ENCODE measurements at places on chromosomes 5 and 9.

DNA sequence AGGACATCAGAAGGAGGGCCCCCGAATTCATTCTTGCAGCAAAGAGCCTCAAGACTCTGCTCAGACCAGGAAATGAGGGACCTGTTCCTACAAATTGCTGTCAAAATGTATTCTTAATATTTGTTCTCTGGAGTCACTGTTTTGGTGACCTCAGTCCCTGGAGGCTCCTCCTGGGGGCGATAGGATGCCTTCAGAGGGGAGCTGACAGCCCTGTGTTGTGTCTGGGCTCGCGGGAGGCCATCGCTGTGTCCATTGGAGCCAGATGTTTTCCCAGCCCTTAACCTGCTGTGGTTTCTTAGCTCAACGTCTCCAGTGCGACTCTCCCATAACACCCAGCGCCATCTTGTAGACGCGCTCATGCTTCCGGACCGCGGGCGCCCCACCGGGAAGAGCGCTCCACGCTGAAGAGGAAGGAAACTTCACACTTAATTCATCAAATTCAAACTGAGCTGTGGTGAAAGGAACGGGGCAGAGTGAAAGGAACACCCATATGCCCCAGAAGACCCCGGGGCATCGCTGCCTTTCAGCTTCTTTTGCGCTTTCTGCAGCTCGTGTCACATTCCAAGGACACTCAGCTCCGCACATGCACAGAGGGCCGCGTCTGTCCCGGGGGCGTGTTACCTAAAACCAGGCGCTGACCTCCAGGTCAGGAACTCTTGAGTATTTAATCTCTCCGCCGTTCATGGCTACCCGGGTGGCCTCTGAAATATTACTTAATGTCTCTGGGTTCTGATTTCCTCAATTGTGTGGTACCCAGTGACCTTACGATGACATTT, 112.3 kb upstream of the GDNF start:
- no peak for DNase-seq

DNA sequence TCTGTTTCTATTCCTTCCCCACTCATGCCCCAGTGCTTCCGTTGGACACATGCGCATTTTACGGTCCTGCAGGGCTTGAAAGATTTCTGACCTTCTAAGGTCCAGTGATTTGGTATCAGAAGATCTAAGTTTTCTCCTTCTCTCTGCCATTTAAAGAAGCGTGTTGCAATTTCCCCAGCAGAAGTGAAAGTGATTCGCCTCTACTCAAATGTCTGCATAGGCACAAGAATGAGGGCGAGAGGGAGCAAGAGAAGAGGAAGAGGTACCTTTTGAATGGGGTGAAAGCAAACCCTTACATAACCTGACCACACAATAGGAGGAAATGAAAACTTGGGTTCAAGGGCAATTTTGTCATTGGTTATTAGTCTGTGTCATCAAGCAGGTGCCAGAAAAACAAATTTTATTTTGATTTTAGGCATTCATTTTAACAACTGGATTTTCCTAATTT, 31.7 kb upstream of the NR3C1 start:
- no peak for DNase-seq

DNA sequence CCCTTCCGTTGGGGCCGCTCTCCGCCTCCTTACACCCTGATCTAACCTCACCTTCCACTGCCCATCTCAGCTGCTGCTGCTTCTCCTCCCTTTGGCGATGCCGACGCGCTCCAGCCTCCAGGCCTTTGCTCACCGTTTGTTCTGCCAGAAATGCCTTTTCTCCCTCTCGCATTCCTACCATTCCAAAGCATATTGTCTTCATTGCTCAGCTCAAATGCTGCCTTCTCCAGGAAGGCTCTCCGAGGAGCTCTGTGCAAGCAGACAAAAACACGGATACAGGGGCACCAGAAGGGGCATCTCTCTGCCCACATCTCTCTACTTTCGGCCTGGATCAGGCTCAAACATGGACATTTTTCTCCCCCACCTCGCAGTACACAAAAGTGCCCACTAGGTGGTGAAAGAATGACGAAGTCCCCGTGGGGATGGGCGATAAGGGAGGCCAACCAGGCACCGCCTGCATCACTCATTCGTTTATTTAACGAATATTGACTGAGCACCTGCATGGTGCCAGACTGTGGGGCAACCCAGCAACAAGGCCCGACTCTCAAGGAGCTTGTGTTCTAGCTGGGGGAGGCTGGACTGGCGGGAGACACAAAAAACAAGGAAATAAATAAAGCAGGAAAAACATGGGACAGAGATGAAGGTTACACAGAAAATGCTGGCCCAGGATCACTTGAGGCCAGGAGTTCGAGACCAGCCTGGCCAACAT, 7.3 kb upstream of the GRHPR start:
- DNase-seq: peak; percentile 56

- DNase-seq: no peak
Measured at GRCh38 chr5:131821221-131821620, 24.4 kb upstream of the FNIP1 start.

DNA sequence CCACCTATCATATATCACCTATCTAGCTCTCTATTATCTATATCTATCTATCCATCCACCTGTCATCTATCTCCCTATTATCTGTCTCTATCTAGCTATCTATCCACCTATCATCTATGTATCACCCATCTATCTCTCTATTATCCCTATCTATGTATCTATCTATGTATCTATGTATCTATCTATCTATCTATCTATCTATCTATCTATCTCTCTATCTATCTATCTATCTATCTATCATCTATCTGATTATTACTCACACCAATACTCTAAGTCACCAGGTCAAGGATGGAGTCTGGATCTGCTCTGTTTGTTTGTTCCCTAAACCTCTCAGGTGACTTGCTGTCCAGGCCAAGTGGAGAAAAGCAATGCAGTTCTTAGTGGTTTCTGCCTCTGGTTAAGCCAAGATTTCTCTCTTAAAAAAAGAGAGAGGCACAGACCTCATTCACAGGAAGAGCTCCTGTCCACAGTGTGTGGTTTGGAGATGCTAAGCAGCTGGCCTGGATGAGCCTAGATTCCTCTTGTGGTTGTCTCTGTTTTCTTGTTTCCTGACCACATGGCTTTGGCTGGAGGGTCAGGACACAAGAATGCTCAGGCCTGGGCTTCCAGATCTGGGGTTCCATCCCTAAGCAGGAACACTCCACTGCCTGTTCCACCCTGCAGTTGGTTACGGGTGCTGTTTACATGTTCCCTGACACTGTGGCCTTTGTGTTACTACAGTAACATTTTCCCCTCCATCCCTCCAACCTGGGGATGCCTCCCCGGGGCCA, 133.4 kb downstream of the PHF2 start:
- DNase-seq: no peak

DNA sequence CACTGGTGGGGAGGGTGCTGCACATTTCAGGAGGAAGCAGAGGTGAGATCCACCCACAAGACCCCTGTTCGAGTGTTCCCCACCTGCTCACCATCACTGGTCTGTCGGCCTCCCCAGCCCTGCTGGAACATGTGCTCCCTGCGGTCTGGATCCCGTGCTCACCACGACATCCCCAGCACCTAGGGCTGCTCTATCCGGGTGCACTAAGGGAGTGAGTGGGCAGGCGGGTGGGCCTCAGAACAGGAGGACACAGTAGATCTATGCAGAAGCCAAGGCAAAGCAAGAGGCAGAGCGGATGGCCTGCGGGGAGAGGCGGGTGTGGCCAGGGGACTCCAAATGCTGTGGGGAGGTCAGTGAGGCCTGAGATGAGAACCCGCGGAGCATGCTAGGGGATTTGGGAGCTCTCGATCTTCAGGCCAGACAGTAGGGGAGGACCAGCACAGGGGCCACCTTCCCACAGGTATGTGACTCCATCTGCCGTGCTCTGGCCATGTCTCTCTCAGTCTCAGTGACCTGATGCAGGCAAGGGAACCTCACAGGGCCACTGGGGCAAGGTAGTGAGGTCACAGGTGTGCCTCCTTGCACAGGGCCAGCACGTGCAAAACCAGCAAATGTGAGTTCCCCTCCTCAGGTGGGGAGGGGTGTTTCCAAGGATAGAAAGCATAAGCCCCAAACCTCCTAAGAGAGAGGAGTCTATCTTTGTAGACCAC, 134.2 kb downstream of the ZNF354C start:
- no peak for DNase-seq

- no peak for DNase-seq
Measured at GRCh38 chr5:126263591-126264184, 159.5 kb upstream of the GRAMD2B start.

- no peak for DNase-seq
Measured at GRCh38 chr9:87479801-87480201, 17.9 kb upstream of the DAPK1 start.

DNA sequence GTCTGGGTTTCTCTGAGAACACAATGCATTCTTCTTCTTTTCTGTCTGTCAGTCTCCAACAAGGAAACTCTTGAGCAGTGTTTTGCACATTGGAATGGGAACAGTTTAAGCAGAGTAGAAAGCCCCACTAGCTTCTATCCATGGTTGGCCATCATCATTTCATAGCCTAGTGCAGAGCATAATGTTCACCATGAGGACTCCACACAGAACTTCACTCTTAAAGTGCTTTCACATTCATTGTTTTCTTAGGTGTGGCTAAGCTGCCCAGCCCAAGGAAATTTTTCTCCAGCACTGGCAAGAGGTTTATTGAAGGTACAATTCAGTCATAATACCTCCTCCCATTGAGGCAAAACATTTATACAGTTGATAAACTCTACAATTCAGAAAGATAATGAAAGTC, 503.0 kb upstream of the CD180 start:
- no peak for DNase-seq

DNA sequence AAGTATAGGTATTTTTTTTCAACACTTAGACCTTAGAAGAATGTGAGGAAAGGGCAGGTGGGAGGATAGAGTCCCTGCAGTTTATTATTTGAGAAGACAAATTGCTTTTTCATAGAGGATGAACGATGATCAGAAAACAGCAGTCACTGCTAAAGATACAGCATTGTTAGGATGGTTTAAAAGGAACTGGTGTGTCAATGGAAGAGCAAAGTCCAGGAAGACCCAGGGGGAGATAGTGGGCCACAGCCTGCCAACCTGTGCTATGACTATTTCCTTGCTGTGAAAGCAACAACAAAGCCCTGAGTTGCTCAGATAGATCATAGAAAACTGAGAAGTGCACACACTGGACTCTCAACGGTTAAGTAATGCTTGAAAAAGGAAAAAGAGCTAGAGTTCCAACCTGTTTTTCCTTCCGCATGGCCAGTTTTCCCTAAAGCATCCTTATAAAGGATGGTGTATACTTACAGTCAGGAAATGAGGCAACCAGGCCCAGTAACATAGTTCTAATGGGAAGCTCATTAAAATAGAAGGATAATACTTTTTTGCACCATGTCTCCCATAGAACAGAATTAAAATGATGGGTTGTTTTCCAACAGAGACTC, 153.8 kb downstream of the CEMIP2 start:
- no peak for DNase-seq

GRCh38 chr9:129270205-129270604, 92.1 kb upstream of the IER5L start:
- DNase-seq: no peak

DNA sequence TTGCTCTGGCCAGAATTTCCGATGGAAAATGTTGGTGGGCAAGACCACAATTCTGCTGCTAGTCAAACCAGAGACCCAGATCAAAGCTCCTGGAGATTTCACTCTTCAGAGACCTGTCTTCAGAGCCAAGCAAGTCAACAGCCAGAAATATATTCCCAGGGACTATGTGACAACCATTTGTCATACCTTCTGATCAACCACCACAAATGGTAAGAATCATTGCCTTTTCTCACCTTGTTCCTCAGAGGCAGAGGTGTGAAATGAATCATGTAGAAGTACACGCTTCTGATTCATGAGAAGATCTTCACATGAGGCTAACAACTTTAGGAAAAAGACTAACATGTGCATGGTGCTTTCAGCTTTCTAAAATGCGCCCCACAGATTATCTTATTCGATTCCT, 53.5 kb downstream of the SUSD1 start:
- DNase-seq: no peak

- DNase-seq: no peak
Measured at GRCh38 chr9:100700689-100701318, 122.9 kb downstream of the CAVIN4 start.

DNA sequence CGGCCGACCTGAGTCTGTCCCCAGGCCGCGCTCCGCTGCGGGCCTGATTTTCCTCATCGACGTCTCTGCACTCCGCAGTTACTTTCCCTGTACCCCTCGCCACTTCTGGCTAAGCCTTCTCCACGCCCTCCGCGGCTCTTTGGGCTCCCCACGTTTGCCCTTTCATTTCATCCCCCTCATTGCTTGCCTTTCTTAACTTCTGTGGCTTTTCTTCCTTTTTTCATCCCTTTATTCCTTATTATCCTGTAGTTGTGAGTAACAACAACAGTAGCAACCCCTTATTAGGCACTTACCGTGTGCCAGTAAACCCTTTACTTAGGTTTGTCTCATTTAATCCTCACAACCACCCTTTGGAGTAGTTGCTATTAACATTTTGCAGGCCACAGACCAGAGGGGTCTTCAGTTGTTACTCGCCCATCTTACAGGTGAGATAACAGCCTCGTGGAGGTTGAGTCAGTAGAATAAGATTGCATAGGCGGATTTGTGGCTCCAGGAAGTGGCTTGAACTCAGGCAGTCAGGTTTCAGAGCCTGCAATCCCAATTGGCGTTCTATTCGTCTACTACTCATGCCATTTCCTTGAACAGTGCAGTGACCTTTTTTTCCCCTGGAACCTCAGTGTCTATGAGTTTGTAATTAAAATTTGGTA, 724 bp downstream of the TCERG1 start:
- peak; percentile 43 for DNase-seq

DNA sequence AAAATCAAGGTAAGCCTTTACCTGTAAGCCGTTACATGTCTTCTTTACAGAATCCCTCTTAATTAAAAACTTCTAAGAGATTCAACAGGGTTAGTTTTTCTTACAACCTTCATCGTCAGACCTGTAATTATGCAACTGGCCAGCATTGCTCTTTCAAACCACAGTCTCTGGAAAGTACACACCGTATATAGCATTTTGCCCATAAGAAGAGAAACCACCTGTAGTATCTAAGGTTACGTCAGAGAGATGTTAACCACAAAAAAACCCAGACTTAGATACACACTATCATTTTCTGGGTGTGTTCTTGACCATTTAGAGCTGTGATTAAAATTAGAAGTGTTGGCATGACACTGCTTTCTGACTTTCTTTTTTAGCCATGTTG, 140.0 kb downstream of the MUSK start:
- DNase-seq: no peak

- no peak for DNase-seq
Measured at GRCh38 chr5:136004436-136004835, 24.4 kb upstream of the TGFBI start.

- no peak for DNase-seq
Measured at GRCh38 chr5:15627647-15628046, 127.7 kb downstream of the FBXL7 start.

DNA sequence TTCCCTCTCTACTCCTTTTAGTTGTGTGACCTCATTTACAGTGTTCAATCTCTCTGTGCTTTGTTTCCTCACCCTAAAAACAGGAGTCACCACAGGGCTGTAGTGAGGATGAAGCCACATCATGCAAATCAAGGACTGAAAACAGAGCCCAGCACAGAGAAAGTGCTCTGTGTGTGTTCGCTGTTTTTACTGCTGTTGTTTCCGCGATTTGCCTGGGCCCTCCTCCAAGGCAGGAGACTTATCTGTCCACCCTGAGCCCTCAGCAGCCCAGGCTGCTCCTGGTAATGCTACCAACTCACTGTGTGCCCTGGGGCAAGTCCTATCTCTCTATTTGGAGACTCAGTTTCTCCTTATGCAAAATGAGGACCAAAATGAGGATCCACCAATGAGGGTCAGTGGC, 87.2 kb upstream of the NEURL1B start:
- DNase-seq: no peak

Data from activated CD4-positive, CD25-positive, alpha-beta regulatory T cell (primary cell).